ENCODE measurements at places on chromosomes 13 and 19.

- no peak for DNase-seq
Observed at GRCh38 chr19:18292462-18292809, 11.0 kb upstream of the JUND start.

DNA sequence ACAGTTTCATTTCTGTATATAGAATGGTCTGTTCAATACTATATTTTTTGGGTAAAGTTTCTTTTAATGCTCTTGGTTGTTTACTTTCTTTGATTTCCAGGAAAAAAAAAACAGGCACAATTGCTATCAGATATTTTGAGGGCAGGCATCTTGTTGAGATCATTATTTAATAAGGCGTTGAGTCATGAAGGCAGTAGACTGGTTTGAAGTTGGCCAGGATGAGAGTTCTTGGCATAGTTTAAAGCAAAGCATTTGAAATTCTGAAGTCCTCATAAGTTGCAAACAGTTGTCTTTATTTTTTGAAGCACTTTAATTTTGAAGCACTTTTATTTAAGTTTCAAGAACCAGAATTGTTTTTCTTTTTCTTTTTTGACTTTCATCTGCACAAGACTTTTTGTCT lies 2.6 kb upstream of the ZNF175 start:
- no peak for DNase-seq

DNA sequence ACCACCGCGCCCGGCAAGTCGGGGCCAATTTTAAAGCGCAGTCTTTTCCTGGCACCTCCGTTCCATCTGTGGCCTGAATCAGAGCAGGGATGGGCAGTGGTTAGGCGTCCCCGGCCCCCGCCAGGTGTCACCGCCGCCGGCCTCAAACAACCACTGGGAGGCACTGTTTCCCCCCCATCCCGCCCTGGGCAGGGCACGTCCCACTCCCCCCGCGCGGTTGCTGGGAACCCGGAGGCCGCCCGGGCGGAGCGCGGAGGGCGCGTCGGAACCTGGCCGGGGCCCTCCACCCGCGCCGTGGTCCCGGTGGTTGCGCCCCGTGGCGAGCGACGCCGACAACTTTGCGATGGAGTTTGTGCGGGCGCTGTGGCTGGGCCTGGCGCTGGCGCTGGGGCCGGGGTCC lies at the start of gene GRIN3B:
TSS of gene GRIN3B (plus strand) at position 325 of the 400 bp plus-strand sequence. CDS start at position 344, 19 bp downstream.
- no peak for DNase-seq

- DNase-seq = no peak
Observed at GRCh38 chr13:22789027-22789593, 391.7 kb upstream of the SGCG start.

- DNase-seq = no peak
Observed at GRCh38 chr19:2524840-2525723, 49.2 kb downstream of the GADD45B start.

Measured in natural killer cell (primary cell).